ENCODE measurements at places on chromosomes 5 and 9.

DNA sequence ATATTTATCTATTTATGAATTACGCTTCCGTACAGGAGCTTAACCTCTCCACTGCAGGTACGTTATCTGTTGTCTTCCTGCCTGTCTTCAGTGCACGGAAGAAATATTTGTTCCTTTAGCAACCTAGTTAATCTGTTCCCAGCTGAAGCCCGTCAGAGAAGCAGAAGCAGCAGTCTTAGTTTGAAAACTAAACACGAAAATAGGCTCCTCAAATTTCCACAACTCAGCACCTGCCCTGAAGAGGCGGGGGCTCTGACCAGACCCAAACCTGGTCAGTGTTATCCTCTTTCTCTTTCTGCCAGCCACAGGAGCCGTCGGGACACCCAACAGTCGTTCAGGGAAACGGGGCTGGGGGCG lies 462 bp downstream of the NUDCD2 start:
- no peak for DNase-seq

DNA sequence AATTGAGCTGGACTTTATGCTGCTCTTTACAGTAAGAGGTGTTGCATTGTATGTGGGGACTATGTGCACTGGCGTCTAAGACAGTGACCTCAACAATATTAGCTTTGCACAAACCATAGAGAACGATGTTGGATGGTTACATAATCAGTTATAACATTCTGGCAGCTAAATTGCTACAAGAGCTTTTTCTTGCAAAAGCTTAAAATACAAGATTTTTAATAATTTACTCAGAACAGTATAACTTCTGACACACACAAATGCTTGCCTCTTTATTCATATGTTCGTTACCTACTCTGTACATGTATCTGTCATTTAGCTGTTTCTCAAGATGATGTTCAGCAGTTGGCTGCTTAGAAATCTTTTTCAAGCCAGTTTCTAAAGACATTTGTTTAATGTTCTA lies 11.6 kb downstream of the C5orf24 start:
- DNase-seq = no peak

DNA sequence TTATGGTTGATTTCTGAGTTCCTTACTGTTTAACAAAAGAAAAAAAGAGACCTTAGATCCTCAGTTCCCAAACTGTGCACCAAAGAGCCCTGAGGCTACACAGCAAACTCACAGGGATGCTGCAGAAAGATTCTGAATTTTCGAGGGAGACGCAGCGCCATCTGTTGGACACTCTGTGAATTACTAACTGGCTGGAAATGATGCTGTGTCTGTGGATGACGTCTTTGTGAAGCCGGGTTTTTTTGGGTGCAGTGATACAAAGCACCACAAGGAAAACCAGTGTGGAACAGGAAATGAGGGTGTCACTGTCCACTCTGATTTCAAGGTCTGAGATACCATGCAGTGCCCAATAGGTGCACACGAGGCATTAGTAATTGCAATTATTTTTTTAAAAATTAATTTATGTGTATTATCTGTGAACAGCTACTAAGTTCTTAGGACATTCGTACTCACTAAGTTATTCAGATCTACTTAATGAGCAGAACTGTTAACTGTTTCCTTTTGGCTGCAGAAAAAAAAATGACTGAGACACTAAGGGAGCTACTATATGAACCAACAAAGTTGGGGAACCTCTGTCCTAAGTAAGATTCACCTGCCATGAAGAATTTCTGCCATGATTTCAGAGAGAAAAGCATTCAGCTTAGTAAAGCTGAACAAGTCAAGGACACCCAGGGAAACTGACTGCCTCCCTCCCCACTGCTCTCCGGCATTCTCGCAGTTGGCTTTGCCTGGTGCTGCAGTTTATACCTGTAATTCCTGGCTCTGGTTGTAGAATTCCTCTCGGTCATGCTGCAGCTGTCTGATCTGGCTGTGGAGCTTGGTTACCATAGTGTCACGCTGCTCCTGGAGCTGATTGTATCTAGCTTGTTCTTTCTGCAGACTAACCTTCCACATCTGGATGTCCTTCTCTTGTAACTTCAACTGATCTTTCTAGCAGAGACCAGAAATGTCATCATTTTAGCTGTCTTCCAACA lies 23.4 kb downstream of the SPACA9 start:
- peak; percentile 22 for DNase-seq

DNA sequence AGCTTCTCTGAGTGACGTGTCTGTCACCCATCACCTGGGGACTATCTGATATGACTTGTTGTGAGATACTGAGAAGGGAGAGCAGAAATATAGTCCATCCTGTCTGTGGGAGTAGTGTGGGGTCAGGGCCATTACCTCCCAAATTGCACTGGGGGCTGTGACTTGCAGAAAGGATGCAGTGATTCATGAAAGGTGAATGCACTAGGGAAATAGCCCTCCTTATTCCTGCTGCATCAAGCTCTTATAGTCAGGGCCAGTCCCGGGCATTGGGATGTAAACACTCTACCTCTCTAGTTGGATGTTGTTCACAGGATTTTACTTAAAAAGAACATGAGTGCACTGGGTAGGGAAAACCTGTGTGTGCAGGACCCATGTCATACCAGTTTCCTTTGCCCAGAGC lies 124.8 kb downstream of the STK32A start:
- no peak for DNase-seq

- no peak for DNase-seq
Observed at GRCh38 chr5:12399868-12400267, 495.6 kb upstream of the CTNND2 start.

GRCh38 chr9:99463131-99463530 lies 241.0 kb downstream of the SEC61B start:
- no peak for DNase-seq

- no peak for DNase-seq
Observed at GRCh38 chr5:34040472-34040871, 2.5 kb downstream of the C1QTNF3 start.

DNA sequence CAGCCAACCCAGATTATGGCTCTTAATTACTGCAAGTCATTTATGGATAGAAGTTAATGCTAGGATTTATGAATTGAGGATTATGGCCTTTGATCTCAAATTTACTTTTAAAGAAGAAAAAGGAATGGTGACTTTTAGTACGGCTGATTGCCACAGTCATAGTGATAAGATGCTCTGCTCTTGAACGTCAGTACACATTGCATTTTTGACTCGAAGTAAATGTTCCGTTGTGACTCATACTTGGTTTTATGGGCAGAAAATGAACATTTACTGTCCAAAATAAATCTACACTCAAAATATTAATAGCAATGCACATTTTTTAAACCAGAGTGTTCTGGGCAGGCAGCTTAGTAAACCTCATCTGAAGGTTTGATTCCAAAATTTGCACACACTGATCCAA lies 830 bp downstream of the ADAMTSL1 start:
- no peak for DNase-seq

GRCh38 chr9:20361656-20362570 lies 260.4 kb downstream of the MLLT3 start:
- no peak for DNase-seq

- no peak for DNase-seq
Observed at GRCh38 chr5:60700416-60700757, 421 bp upstream of the DEPDC1B start.

DNA sequence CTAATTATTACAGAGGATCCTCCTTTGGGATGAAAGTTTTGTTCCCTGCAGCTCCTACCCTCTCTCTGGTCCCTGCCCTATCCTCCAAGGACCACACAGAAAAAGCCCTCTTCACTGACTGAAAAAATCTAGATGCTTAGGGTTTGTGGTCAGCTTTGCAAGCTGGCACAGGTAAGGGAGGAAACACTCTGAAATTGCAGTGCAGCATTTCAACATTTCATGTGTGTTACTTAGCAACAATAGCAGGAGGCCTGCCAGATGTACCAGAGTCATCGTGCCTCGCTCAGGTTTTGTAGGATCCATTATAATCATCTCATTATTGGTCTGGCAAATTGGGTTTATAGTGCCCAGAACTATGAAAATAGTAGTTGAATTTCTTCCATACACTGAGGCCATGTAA lies 109.5 kb downstream of the PALM2AKAP2 start:
- no peak for DNase-seq

- DNase-seq = no peak
Observed at GRCh38 chr5:62494772-62495171, 82.2 kb downstream of the IPO11 start.

- DNase-seq = no peak
Observed at GRCh38 chr9:101716629-101717028, 21.8 kb downstream of the GRIN3A start.

DNA sequence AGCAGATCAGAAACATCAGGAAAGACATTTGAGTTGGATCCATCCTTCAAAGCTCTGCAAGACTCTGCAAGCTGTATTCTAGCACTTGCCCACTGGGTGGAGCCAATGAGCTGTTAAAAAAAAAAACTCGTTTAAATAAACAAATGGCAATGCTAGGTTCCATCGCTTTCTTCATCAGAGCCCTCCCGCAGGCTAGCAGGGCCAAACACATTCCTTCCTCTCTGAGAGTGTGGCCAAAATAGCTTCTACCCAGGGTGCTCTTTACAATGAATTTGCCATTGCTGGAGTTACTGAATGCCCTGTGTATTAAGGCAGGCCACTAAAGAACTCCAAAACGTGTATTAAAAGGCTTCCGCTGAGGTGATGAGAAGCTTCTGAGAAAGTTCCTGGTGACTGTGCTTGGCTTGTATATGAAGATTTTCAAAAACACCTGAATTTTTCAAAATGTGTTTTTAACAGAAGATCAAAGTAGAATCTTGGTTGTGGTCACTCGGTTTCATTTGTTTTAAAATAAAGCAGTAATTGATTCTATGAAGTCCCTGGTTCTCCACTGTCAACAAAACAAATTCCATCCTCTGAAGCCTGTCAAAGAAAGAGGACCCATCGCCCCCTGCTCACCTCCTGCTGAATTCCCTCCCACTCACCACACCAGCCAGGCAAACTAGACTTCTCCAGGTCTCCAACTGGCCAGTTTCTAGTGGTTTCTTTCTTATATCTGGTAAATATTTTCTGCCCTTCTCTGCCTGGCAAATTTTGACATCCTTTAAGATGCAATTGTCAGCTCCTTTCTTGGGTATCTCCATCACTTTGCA lies 36.5 kb upstream of the EQTN start:
- DNase-seq = no peak

GRCh38 chr5:149118463-149118862 lies 22.8 kb upstream of the ABLIM3 start:
- no peak for DNase-seq

DNA sequence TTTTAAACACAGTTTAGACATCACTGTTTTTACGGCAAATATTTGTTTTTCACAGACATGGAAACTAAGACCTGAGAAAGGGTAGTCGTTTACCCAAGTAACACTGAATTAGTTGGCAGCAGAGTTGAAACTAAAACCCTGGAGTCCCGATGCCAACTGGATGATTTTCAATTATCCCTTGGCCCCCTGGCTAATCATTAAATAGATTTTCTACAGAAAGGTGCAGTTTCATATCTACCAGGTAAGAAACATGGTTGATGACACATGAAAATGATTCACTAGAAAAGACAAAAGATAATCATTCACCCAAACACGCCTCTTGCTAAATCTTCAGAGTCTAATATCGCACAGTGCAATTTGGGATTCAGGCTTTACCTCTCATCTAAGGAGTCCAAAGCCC lies 136.9 kb downstream of the SEMA5A start:
- DNase-seq = no peak

GRCh38 chr5:29662876-29663275 lies 1530.6 kb upstream of the CDH6 start:
- DNase-seq = no peak

- DNase-seq = no peak
Observed at GRCh38 chr9:15642369-15642962, 89.6 kb downstream of the CCDC171 start.

- no peak for DNase-seq
Observed at GRCh38 chr9:127899128-127899943, at the start of gene ST6GALNAC6. Gene ST6GALNAC6 (minus strand): TSS chr9:127899603. CDS start chr9:127897981, 1,622 bp downstream.

DNA sequence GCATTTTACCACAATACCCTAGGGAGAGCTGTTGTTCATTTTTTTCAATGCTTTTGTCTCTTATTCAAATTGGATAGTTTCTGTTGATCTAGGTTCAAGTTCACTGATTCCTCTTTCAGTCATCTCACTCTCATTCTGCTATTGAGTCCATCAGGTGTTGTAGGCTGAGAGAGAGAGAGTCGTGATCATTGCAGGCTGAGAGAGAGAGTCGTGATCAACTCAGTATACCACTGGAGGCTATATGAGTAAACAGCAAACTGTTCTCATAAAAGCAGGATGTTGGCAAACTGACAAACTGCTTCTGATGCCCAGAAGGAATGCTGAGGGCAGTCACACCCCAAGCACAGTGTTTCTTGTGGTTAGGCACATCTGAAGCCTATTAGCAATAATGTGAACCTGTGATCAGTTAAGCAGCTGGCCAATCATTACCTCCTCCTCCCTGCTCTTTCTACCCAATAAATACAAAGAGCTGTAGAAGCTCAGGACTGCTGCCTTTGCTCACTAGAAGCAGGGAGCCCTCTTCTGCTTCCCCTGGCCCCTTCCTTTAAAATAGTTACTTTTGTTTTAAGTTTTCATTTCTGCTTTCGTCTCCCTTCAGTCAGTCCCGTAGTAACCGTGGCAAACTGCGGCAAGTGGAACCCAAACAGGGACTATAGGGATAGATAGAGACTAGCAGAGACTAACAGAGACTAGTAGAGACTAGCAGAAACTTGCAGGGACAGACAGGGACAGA lies 476.1 kb upstream of the ACO1 start:
- DNase-seq = no peak

DNA sequence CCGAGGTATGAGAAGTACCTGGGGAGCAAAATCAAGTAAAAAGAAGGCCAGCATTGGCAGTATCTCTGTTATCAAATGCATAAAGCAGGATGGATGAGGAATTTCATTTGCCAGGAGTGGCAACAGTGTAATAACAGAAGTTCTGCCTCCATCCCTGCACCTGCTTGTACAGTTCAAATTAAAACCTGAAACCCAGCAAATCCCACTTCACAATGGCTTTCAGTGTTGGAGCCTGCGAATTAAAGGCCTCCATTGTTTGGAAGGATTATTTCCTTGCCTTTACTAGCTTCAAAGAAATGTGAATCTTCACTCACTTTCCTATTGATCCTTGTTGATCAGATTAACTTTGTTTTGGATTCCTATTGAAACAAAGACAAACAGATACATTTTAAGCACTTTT lies 31.5 kb upstream of the IRX1 start:
- DNase-seq = no peak

All from NCI-H1417 treated with DMSO at 0.1 percent for 48 hours (cell line).